ENCODE measurements at places on chromosomes 2 and 18. TPM values are rescaled to one million over a fixed set of nuclear protein-coding genes. Genes with fewer than 3 reads are reported as not detected.

Gene SOX11
- total RNA-seq = 11.2 TPM

DNA sequence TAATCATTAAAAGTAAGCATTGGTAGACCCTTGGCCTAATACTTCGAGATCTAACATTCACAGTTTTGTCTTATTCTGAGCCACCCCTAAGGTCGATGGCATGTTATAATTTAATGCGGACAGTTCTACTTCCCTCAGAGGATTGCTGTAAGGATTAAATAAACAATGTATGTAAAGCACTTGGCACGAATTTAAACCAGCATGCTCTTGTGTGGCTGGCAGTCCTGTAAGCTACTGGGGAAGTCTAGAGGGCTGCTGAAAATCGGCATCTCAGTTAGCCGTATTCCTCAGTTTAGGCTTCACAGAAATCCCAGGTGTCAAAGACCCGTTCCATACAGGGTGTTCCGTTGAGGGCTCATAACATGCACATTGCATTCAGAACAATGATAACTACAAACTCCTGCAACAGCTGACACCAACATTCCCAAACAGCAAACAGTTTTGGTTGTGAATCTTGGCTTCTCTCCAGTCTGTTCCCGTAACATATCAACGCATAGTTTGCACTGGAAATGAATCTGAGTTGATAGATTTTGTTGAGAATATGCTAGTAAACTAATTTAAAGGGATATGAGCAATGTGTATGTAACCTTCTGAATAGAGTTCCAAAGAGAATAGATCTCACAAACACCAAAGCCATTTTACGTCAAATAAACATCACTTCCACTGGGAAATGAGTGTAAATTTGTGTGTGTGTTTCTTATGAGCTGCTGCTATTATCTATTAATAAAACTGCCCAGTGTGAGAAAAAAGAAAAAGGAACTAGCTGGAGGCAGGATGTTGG lies 52.2 kb upstream of the ACKR3 start:
- DNase-seq = no peak

DNA sequence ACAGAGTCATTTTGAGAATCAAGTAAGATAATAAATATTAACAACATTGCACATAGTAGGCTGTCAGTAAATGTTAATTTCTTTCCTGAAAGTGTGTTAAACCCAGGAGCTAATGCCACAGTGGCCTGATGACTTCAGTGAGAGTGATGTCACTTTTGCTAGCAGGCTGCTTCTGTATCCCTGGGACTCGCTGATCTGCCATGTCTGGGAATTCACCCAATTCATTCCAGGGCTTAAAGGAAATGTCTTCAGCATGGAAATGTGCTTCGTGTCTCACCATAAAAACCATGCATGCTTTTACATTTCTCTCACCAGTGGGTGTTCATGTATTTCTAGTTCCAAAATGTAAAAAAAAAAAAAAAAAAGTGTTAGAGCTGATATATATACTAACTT lies 56.8 kb upstream of the MAPRE3 start:
- peak; percentile 15 for DNase-seq

DNA sequence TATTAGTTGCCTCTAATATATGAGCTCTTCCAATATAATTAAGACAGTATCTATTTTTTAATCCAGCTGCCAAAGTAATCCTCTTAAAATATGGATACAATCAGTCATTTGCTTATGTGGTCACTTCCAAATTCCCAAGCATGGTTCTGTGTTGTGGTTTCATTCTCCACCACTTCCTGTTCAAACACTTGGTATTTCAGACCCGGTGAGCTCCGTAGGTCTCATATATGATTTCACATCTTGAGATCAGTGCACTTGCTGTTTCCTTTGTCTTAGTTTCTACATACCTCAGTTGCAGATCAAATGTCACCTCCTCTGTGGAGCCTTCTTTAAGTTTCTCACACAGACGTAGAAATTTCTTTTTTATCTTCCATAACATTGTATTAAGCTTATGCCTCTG lies 254.2 kb downstream of the KCNS3 start:
- peak; percentile 70 for DNase-seq

Gene LAMA3
- 1.4 TPM for total RNA-seq

DNA sequence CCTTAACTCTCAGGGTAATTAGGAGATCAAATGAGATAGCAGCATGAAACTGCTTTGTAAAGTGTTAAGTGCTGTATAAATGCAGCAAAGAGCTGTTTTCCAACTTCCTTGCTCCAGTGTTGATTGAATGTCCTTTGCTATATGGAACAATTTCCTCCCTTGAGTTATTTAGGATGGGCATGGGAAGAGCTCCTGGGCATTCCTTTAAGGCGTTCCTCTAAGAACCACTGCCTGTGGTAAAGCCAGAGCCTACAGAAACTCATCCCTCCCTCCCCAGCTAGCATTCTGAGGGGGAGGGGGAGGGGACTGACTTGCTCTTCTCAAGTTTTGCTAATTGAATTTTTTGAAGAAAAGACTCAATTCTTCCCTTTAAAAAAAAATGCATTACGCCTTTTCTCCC lies 1.4 kb downstream of the AKAIN1 start:
- DNase-seq = no peak

Gene MALL
- total RNA-seq = 0.34 TPM

DNA sequence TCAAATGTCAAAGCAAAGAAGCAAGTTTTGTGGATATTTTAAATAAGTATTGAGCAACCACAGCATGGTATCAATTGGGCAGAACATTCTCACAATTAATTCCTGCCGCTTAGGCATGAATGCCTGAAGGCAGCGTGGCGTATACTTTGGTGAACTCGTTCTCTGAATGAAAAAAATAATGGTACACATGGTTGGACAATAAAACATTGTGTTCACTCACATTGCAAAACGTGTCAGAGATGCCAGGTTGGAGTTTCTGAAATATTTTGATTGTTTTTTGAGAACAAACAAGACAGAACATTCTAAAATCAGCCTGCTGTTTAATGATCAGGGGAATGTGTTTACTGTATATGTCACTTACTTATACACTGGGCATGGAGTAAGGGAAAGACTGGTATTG lies 254.2 kb downstream of the CDH2 start:
- DNase-seq = no peak

DNA sequence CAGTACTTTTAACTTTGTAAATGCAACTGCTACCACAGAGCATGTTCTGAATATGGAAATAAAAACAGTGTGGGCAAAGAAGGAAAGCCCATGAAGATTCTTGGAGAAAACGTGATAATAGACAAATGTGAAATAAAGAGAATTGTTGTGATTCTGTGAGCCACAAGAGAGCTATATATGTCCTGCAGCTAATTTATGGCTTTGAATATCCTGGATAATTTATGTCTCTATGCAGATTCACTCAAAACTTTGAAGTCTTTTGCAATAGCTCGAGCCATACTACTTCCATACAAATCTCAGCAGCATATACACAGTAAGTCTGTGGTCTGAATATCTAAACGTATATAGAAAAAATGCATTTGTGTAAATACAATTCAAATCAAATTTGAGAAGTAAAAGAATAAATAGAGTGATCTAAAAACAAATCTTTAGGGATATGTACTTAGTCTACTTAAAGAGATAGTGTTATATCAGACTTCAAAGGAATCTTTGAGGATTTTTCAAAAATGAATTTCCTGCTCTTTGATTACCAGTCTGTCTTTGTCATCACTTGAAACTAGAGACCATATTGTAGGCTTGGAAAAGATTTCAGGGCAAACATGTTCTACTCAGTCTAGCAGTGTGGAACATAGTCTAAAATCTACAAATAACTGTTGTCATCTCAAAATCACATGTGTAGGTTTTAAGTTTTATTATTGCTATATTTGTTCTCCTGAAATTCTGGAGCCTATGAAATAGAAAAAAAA lies 107.1 kb downstream of the CSRNP3 start:
- DNase-seq = no peak

Gene NR4A2
- not detected for total RNA-seq

- DNase-seq = no peak
Measured at GRCh38 chr2:1477196-1478040, 64.2 kb downstream of the TPO start.

GRCh38 chr2:12847694-12848575 lies 131.2 kb downstream of the TRIB2 start:
- no peak for DNase-seq

- DNase-seq = no peak
Measured at GRCh38 chr2:158125756-158126498, 24.3 kb downstream of the UPP2 start.

DNA sequence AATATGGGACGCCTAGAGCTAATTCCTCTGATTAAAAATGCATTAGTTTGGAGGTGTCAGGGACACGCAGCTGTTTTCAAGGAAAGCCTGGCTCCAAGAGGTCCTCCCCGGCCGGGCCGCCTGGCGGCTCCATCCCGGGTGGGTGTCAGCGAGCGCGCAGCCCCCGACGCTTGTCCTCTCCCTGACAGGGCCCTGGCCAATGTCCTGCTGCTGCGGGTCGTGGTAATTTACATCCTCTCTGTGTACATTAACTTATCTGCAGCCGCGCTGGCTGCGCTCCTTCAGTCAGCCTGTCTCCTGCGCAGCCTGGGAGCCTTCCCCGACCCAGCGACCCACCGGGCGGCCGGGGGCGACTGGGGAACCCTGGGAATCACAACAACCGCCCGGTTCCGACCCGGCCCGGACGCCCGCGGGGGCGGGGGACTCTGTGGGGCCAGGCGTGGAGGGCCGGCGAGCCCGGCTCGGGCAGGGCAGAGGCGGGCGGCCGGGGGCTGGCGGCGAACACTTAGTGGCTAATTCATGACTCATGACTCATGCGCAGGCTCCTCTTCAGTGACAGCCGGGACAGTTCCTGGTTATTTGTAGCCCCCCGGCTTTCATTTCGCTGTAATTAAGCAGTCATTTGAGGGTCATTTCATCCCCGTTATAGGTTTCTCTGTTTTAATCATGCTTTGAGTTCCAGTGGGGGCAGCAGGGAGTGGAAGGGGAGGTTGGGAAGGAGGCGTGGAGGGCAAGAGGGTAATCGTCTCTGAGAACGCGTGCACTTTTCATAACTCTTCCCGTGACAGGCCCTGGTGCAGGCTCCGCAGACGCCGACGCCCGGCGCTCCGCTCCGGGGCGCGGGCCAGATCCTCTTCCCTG lies 141.9 kb upstream of the CTAGE1 start:
- peak; percentile 80 for DNase-seq

GRCh38 chr18:35826477-35826876 lies 146.0 kb upstream of the RMP24 start:
- DNase-seq = no peak

Gene CHRND
- total RNA-seq = not detected

Gene EMILIN1
- 6.0 TPM for total RNA-seq

Gene REG3A
- total RNA-seq = not detected

Gene GULP1
- total RNA-seq = 25.9 TPM

- DNase-seq = no peak
Measured at GRCh38 chr18:45854036-45854586, 28.6 kb downstream of the SIGLEC15 start.

Gene ZC3H6
- total RNA-seq = 0.69 TPM

Gene CHN1
- total RNA-seq = 34.4 TPM

GRCh38 chr2:33230842-33231241 lies 245.6 kb upstream of the RASGRP3 start:
- no peak for DNase-seq

DNA sequence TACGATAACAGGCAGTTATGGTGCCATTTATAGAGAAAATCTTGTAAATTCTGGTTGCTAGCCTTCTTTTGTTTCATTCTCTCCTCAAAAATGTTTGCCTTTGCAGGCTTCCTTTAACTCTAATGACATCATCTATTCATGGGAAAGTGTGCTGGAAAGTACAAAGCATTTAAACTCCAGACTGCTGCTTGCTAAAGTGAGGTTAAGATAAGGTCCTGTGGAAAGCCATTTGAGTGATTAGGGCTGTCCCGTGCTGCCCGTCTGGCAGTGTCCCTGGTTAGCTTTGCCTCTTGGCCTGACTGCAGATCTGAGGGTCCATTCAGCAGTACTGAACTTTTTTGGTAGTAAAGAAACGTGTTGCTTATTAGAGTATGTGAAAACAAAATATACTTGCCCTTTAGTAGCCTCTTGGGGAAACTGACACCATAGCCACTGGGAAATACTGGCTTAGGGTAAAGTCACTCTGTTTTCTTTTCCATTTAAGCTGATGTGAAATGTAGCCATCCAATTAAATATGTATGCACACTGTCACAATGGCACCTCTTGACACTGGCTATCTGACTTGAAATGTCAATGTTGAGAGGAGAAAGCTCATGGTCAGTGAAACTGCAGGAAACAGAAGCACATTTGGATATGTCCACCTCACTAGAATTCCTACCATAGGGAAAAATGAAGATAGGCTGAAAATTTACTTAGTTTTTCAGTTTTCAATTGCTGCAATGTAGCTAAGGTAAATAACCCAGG lies 321.5 kb downstream of the SLC8A1 start:
- DNase-seq = no peak

DNA sequence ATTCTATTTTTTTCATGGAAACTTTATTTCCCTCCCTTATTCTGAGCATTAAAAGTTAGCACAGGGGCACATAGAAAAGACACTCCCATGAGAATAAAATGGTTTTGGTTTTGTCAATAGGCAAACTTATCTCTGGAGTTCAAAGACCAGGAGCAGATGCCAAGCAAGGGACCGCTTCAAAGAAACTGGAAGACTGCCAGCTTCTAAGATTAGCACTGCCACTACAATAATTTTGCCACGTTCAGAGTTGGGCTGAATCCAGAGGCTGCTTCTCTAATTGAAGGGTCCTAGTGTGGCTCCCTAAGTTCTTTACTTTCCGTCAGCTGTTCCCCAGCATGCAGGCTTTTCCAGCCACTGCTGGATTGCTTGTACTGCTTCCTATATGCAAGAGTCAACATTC lies 681.0 kb upstream of the GCFC2 start:
- DNase-seq = no peak

DNA sequence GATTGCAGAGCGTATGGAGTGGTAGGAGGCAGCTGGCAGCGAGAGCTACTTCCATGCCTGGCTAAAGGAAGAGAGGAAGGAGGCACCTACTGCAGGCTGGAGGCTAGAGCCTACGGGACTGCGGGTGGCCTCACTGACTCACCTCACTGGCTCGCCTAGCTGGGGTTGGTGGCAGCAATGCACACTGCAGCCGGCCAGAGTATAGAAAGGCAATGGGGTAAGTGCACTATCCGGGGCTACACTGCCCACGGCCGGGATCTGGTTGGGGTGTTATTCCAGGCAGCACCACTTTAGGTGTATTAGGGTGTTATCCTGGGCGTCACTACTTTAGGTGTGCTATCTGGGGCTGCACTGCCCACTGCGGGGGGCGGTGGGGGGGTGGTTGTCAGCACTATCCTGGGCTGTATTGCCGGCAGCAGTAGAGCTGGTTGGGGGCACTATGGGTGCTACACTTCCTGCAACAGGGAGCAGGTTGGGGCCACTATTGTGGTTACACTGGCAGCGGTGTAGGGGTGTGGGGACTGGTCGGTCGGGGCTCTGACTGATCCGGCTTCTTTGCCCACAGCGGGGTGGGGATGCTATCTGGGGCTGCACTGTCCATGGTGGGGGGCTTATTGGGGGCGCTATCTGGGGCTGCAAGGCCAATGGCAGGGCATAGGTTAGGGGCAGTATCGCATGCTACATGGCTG lies 33.3 kb upstream of the ANKRD62 start:
- peak; percentile 74 for DNase-seq

Gene MAL
- total RNA-seq = 0.29 TPM

DNA sequence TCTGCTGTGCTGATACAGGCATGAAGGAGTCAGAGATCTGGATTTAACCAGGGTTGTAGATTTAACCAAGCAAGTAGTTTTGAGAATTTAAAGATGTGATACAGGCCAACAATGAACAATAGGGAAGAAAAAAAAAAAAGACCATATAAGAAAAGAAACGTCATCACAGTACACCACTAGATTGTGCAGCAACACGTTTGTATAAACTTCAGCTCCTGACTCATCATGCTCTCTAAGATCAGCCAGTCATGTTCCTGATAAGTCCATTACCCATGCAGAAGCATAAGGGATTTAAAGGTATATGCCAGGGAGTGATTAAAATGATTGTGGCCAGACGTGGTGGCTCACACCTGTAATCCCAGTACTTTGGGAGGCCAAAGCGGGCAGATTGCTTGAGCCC lies 22.3 kb upstream of the ERICH2 start:
- DNase-seq = peak; percentile 63
